Glutamatergic neuron (in vitro differentiated cells): ENCODE measurements at places on chromosomes 3 and 15.

DNA sequence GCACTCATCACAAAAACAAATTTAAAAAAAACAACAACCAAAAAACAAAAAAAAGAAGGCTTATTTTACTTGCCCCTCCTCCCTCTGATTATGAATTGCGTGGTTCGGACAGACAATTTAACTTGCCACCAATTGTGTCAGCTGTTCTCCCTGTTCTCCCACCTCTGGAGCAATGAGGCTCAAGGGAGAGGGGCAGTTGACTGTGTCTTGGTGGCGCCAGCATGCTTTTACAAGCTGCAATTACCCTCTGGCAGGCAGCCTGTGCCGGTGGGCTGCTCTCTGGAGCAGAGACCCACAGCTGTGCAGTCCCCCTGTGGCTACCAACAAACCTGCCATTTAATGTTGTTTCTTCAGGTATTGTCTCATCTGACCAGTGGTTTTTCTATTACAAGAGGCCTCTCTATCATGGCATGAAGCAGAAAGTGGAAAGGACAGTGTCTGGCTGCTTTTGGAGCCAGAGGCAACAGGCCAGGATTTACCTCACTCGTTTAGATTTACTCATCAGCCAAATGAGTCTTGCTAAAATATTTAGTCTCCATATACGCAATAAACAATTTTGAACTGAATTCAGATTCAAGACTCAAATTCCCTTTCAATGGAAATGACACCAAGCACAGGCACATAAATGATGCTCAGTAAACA is 192.0 kb upstream of the TPRG1 start:
- no peak for DNase-seq
- H3K4me3 ChIP-seq: no peak overlapping the region
- no peaks in the 10 kb centered on the region for H3K4me1 ChIP-seq
- no peaks in the 10 kb centered on the region for H3K36me3 ChIP-seq
- no peaks in the 10 kb centered on the region for H3K27me3 ChIP-seq
- no peak overlapping the region for H3K27ac ChIP-seq

DNA sequence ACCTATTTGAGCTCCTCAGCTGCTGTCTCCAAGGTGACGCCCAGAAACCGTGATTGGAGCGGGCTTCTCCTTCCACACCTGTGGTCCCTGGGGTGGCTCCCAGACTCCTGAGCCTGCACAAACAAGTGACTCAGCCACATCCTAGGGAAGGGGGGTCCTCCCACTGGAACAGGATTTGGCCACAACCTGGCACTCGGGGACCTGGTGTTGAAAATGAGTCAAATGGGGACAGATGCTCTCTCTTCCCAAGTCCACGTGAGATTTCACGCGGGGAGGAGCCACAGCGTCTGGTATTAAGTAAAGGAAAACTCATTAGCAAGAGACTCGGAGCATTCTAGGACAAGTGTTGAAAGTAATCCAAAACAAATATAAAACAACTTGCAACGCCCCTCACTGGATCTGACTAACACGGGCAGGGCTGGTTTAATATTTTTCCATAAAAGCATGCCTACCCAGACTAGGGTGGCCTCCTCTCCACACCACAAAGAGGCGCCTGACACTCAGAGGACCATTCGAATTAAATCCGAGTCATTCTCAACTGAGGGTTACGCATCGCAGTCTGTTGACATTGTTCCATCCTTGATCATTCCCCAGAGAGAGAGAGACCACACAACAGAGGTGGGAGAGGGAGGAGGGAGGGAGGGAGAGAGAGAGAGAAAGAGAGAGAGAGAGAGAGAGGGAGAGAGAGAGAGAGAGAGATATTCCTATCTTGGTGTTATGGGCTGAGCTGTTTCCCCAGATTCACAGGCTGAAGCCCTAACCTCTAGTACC is 74.4 kb downstream of the MGLL start:
- H3K27ac ChIP-seq: no peak overlapping the region
- DNase-seq: no peak
- no peaks in the 10 kb centered on the region for H3K36me3 ChIP-seq
- peaks cover 70% of the 10 kb centered on the region for H3K4me1 ChIP-seq
- no peak overlapping the region for H3K4me3 ChIP-seq

DNA sequence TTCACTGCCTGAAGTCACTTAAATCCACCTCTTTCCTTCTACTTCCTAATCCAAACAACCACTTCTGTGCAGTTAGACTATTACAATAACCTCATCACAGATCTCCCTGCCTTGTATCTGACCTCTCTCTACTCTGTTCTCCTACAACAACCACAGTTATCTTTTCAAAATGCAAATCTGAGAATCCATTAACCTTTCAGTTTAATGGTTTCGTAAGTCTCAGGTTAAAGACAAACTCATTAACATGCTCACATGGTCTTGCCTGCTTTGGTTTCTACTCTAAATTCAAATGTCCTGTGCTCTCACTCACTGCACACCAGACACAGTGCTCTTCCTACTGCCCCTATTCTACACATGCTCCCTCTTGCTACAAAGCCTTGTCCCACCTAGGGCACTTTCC is 406.5 kb upstream of the THBS1 start:
- DNase-seq: no peak
- no peaks in the 10 kb centered on the region for H3K36me3 ChIP-seq
- peaks cover 1% of the 10 kb centered on the region for H3K4me1 ChIP-seq
- H3K27ac ChIP-seq: no peak overlapping the region
- no peaks in the 10 kb centered on the region for H3K27me3 ChIP-seq

DNA sequence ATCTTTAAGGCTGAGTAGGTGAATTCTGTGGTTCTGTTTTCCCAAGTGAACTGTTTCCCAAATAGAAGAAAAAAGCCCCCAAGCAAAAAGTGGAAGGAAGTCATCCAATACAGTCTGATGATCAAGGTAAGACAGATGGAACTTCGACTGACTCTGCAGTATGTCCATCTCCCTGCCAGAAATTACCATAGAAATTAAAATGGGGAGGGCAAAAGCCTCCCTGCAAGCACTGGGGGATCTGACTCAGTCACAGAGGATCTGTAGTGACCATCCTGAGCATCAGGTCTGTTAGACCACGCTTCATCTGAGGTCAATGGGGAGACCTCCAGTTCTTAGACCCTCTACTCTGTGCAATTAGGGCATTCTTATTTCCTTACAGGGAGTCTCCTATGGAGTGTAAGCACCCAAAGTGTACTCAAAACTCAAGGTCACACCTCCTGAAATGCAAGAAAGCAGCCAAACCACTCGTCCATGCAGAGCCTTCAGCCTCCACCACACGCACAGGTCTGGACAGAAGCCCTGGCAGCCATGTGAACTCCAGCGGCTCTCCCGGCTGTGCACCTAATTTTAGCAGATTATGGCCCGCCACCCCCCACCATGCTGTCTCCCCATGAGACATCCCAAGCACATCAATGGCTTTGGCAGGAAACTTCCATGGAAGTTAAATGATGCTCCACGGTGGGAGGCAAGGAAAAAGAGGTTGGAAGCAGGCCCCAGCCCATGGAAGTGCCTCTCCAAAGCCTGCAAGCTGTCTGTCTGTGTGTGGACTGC is 348.7 kb downstream of the NTRK3 start:
- no peaks in the 10 kb centered on the region for H3K4me1 ChIP-seq
- no peak overlapping the region for H3K27ac ChIP-seq
- H3K4me3 ChIP-seq: no peak overlapping the region
- no peak for DNase-seq
- peaks cover 4% of the 10 kb centered on the region for H3K27me3 ChIP-seq
- H3K36me3 ChIP-seq: no peaks in the 10 kb centered on the region

DNA sequence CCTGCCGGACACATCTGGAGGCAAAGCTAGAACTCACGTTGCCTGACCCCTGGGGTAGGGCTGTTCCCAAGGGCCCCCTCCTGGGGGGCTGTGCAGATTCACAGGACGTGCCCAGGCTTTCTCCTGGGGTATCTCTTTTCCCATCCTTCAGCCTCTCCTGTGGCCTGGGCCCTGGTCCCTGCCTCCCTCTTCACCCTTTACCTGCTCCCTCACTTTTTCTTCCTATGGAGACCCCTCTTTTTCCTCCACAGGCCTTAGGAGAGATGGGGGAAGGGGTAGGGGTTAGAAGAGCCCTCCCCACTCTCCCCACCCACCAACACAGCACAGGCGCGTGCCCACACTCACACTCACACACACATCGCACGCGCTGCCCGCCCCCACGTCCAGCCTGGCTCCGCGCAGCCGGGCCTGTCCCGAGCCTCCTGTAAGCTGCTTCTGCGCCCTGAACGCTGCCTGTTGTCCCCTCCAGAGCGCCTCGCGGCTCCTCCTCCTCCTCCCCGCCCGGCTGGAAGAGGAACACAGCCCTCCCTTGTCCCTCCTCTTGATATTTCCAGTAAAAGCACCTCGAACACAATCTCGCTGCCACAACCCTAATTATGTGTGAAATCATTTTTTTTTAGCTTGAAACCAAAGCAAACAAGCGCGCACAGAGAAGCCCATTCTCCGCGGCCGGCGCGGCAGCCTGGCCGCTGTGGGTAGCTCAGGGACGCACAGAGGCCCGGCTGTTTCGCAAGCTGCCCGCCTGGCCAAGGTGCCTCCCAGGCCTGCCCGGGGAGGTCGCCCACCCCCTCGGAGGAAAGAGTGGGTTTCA is 33.9 kb upstream of the ACAN start:
- no peak for DNase-seq
- H3K4me1 ChIP-seq: no peaks in the 10 kb centered on the region
- H3K4me3 ChIP-seq: peak overlapping the region; percentile 55
- H3K36me3 ChIP-seq: peaks cover 20% of the 10 kb centered on the region
- peaks cover 4% of the 10 kb centered on the region for H3K27me3 ChIP-seq
